ENCODE measurements at places on chromosomes 7 and 10. TPM values are rescaled to one million over a fixed set of nuclear protein-coding genes. Genes with fewer than 3 reads are reported as not detected.

DNA sequence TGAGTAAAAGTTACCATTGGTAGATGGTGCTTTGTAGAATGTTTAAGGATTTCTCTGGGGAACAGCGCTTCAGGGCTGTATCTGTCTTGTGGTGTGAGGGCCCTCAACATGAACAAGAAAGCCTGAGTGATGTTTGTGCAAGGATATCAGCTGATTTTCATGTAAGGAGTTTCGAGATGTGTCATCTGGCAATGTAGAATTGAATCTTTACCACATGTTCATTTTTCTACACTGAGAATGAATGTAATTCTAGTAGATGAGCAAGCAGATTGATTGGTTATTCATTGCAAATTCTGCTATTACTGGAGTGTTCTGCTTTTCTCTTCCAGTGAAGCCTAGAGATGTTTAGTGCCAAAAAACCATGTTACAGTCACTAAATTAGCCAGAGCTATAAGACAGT lies 87.7 kb downstream of the ST7 start:
- no peak overlapping the region for H3K27ac ChIP-seq
- H3K4me1 ChIP-seq = peaks cover 2% of the 10 kb centered on the region
- no peaks in the 10 kb centered on the region for H3K27me3 ChIP-seq
- no peak for DNase-seq
- H3K4me3 ChIP-seq = no peak overlapping the region
- no peaks in the 10 kb centered on the region for H3K36me3 ChIP-seq

DNA sequence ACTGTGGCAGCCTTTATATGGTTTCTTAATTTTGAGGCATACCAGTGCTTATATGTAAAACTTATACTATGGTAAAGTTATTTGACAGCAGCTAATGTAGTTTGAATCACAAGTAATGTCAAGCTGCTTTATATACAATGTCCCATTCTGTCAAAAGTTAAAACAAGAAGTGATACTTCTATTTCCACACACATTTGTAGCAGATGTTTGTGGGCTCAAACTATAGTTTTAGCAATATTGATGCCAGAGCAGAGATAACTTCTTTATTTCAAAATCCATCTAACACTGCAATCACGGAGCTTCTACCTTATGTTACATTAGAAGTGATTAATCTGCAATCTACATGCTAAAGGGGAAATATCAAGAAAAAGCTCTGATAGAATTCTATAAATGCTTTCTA lies 149.6 kb downstream of the ADK start:
- no peaks in the 10 kb centered on the region for H3K36me3 ChIP-seq
- H3K4me1 ChIP-seq = no peaks in the 10 kb centered on the region
- no peak overlapping the region for H3K27ac ChIP-seq

- H3K27ac ChIP-seq = peak overlapping the region; percentile 22
- peak; percentile 96 for DNase-seq
- no peaks in the 10 kb centered on the region for H3K36me3 ChIP-seq
- H3K27me3 ChIP-seq = no peaks in the 10 kb centered on the region
These were observed 4.1 kb downstream of the ACBD7 start for GRCh38 chr10:15084502-15084922.

DNA sequence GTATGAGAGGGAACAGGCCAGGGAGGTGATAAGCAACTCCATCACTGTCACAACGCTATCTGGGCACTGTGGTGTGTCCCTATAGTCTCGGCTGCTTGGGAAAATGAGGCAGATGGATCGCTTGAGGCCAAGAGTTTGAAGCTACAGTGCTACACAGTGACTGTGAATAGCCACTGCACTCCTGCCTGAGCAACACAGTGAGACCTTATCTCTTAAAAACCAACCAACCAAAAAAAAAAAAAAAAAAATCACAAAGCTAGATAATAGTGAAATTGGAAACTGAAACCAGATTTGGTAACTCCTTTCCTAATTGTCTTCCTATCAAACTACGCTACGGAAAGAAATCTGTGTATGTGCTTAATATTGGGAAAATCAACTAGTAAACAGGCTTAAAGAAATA lies 14.1 kb downstream of the MICU1 start:
- H3K27ac ChIP-seq = no peak overlapping the region
- peaks cover 3% of the 10 kb centered on the region for H3K4me1 ChIP-seq
- DNase-seq = no peak
- H3K27me3 ChIP-seq = no peaks in the 10 kb centered on the region
- no peaks in the 10 kb centered on the region for H3K36me3 ChIP-seq

The SND1 gene
- 249 TPM for total RNA-seq

DNA sequence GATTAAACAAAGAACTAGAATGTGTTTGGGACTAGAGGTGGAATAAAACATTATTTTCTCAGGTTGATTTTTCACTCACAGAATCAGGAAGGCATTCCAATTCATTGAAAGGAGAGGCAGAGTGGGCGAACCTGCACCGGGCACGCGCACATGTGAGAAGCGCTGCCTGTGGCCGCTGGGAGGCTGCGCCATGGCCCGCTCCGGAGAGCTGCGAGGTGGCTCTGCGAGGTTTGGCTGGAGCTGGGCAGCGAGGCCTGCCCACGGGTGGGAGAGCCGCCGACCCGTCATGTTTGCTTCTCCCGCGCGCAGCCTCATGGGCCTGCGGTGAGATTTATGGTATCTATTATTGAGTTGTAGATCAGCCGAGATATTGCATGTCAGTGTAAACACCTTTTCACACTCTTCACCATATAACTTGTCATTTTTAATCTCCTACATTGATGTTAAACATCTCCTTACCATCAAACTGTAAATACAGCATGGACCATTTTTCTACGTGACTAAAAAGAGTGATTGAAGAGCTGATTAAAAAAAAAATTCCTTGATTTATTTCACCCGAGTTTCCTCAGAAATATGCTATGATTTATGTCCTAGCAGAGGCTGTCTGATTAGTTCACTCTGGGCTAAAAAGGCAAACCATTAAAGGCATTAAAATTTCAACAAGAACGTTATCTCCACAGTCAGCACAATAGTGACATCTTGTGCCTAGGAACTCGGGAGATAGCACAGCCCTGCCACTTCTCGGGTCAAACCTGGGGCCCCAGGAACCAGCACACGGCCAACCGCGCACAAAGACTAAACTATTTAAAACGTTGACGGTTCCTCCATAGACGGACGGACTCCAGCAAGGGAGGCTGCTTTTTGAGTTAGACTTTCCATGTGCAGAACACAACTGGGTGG lies 96.6 kb upstream of the RNF32 start:
- H3K4me3 ChIP-seq = no peak overlapping the region
- H3K27ac ChIP-seq = no peak overlapping the region
- H3K4me1 ChIP-seq = no peaks in the 10 kb centered on the region
- H3K27me3 ChIP-seq = no peaks in the 10 kb centered on the region

DNA sequence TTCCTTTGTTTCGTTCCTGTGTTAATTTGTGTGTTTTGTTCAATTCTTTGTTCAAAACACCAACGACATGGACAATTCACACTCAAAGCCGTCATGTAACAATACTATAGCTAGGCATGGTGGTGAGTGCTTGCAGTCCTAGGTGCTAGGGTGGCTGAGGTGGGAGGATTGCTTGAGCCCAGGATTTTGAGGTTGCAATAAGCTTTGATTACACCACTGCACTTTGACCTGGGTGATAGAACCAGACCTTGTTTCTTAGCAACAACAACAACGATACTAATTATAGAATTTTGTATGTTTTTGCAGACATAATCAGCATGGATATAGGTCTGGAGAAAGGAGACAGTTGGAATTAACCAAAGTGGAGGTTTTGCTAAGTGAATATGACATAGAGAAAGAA lies 936.2 kb downstream of the PCDH15 start:
- H3K27ac ChIP-seq = no peak overlapping the region
- no peak overlapping the region for H3K4me3 ChIP-seq
- H3K27me3 ChIP-seq = peaks cover 1% of the 10 kb centered on the region

DNA sequence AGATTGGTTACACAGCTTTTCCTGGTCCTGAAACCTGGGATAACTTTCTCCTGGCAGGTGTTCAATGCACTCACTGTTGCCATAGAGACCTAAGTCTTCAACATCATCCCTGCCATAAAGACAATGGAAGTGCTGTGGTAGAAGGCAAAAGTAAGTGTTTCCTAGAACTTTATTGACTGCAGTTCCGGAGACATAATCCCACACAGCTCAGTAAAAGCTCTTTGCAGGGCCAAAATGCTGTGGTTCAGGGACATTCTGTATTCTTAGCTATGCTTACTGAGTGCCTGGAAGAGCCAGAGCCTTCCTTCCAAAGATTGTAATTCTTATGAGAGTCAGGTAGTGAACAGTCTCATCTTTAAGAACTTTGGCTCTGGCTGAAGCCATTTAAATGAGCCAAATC lies 5.3 kb downstream of the WIPF3 start:
- H3K4me3 ChIP-seq = no peak overlapping the region
- H3K4me1 ChIP-seq = peaks cover 3% of the 10 kb centered on the region
- H3K27me3 ChIP-seq = peaks cover 46% of the 10 kb centered on the region
- DNase-seq = no peak
- no peak overlapping the region for H3K27ac ChIP-seq
- H3K36me3 ChIP-seq = no peaks in the 10 kb centered on the region

DNA sequence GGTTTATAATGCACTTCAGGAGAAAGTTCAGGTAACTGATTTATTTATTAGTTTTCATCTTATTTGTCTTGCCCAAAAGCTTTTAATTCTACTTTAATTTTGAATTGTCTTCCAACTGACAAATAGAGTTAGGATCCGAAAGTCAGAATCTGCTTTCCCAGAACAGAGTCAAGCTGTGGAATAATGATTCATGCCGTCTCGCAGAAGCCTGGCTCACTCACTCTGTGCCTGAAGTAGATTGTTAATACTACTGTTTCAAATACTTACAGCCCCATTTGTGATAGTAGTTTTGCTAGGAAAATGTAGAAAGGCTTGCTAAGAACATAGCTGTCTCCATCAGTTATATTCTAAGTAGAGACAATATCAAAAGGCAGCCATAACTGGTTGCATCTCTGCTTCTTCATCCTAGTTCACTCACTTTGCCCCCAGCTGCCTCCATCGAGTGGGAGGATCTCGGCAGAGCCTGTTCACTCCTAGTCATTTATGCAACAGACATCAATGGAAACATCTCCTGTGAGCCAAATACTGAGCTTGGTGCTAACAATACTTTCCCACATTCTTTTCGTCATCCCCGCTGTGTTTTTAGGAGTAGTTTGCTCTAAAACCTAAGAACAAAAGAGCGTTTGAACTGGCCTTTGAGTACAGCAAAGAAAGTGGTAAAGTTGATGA lies 28.0 kb downstream of the ABRAXAS2 start:
- H3K27me3 ChIP-seq = no peaks in the 10 kb centered on the region
- no peaks in the 10 kb centered on the region for H3K4me1 ChIP-seq
- no peak for DNase-seq
- H3K27ac ChIP-seq = no peak overlapping the region

DNA sequence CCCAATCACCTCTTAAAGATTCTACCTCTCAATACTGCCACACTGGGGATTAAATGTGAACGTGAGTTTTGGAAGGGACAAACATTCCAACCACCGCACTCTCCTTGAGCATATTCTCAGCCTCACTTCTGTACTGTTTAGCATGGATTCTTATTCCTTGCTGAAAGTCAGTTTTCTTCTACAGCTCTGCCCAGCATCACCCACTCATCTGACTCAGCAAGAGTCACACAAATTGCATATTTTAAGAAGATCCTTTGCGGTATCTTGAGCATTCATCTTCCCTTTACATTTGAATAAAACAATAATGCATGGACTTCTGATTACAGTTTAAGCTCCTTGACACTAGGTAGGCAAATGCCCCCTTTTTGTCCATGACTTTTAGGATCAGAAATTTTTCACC lies 251.6 kb upstream of the MKLN1 start:
- no peaks in the 10 kb centered on the region for H3K27me3 ChIP-seq
- no peak for DNase-seq
- no peak overlapping the region for H3K4me3 ChIP-seq
- H3K27ac ChIP-seq = no peak overlapping the region
